Hair follicle dermal papilla cell (primary cell): ENCODE measurements at places on chromosomes 3 and 15. TPM values are rescaled to one million over a fixed set of nuclear protein-coding genes. Genes with fewer than 3 reads are reported as not detected.

RASGRP1 gene
- total RNA-seq = 0.24 and 0.32 TPM in 2 replicates

SEMA3G gene
- total RNA-seq = 0.85 and 0.97 TPM in 2 replicates

ACAN gene
- 6.1 and 8.6 TPM in 2 replicates for total RNA-seq

SLC24A5 gene
- total RNA-seq = 0.16 TPM in 1 of 2 replicates, not detected in the other

ISL2 gene
- total RNA-seq = 0.12 TPM in 1 of 2 replicates, not detected in the other

CNTN6 gene
- total RNA-seq = 1.3 TPM in 1 of 2 replicates, not detected in the other

TXNRD3 gene
- 13.7 and 16.4 TPM in 2 replicates for total RNA-seq
